Transverse colon (tissue), 4 donors: ENCODE measurements at places on chromosomes 7 and 10. TPM values are rescaled to one million over a fixed set of nuclear protein-coding genes. Genes with fewer than 3 reads are reported as not detected.

The PLEKHS1 gene
- 0.60 TPM for total RNA-seq

DNA sequence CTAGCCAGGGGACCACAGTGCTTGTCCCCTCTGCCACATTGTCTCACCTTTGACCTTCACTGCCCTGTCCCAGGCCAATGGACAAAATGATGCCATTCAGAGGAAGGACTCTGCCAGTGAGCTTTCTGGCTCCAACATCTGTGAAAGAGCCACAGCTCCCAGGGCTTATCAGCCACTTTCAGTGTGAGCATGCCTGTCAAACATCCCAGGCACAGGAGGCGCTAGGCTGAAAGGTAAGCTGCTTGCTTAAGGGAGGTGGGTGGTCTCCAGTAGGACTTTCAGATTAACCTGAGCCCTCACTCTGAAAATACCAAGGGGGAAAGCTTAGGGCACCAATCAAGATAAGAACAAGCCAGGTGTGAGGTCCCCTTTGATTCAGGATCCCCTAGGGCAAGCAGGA, 59.8 kb upstream of the GDF10 start:
- no peak for DNase-seq

GRCh38 chr10:68560943-68561864, 1.1 kb downstream of the TET1 start:
- peak; percentile 11 for DNase-seq

DNA sequence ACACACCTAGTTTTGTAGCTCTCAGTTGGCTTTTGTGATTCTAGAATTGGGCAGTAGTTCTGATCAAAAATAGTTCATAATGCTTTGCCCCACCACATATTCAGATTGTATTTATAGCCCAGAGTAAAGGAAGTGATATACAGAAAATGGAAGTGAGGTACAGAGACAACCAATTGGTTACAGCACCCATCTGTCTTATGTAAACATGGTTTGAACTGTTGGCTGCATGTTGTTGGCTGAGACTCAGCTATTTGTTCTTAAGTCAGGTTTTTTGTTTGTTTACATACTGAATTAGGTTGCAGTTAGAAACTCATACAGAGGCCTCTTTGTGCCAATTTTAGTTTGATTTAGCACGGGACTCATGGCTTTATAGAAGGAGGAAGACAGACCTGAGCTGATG, 158.9 kb upstream of the GPR26 start:
- DNase-seq, result no peak

The EBLN1 gene
- total RNA-seq, result not detected

DNA sequence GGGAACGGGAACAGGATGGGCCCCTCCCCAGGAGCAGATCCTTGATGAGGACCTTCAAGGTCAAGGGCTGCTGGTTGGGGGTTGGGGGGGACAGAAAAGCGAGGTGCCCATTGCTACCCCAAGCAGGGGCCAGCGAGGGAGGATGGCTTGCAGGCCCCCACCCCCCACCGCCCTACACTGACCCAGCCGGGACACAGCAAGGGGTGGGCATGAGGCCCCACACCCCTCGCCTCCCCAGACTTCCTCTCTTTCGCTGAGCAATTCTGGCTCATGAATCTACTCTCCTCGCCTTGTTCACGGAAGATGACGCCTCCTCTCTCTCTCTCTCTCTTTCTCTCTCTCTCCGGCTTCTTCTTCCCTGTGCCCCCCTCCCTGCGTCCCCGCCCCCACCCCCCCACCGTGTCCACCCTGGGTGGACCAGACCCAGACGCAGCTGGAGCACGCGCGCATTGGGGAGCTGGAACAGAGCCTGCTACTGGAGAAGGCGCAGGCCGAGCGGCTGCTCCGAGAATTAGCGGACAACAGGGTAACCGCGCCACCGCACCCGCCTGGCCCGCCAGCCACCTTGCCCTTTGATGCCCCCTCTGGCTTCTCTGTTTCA, 81.1 kb upstream of the GTF2IRD1 start:
- DNase-seq, result peak; percentile 33

DNA sequence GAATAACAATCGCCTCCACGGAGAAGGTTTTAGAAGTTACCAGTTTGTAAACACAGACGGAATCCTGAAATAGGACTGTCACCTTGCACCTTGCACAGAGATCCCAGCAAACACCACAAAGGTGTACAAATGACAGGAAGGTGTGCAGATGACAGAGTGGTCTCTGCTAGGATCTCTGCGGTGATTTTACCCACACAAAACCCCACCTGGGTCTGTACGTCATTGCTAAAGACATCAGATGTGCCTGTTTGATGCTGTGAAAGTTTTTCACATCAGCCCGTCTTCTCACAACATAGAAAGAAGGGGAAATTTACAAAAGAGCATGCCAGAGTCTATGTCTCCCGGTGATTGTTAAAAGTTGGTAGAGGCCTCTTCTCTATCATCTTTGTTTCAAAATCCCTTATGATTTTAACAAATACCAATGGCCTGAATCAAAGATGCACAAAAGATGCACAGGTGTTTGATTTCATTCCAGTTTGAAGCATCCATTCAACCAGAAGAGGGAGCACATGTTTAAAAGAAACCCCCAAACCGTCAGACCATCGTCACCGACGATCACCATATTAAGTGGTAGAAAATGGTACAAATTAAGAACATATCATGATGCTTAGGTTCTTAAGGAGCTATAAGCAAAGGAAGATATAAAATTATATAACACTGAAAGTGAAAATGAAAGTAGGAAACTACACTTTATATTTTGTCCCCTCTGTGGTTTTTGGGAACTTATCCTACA, 576.5 kb downstream of the PTPRN2 start:
- DNase-seq, result no peak

The STAG3 gene
- total RNA-seq, result not detected

- no peak for DNase-seq
These were observed 102.9 kb upstream of the FAM20C start for GRCh38 chr7:89232-90019.

DNA sequence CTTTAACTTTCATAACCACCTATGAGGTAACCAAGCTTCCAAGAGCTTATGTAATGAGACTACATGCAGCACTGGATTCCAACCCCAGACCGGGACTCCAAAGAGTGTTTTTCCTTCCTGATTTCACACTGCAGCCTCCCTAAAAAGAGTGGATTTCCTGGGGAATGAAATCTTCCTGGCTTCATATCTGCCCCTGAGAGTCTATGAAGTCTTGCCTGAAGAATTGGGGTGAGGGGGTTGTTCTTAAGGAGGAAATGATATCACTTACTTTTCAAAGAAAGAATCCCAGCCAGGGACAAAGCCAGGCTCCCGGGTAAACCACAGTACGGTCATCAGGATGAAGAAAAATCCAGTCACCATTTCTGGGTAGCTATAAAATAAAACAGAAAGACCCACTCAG, 29.7 kb downstream of the STMP1 start:
- no peak for DNase-seq

The CNNM2 gene
- total RNA-seq, result 61.7 TPM

DNA sequence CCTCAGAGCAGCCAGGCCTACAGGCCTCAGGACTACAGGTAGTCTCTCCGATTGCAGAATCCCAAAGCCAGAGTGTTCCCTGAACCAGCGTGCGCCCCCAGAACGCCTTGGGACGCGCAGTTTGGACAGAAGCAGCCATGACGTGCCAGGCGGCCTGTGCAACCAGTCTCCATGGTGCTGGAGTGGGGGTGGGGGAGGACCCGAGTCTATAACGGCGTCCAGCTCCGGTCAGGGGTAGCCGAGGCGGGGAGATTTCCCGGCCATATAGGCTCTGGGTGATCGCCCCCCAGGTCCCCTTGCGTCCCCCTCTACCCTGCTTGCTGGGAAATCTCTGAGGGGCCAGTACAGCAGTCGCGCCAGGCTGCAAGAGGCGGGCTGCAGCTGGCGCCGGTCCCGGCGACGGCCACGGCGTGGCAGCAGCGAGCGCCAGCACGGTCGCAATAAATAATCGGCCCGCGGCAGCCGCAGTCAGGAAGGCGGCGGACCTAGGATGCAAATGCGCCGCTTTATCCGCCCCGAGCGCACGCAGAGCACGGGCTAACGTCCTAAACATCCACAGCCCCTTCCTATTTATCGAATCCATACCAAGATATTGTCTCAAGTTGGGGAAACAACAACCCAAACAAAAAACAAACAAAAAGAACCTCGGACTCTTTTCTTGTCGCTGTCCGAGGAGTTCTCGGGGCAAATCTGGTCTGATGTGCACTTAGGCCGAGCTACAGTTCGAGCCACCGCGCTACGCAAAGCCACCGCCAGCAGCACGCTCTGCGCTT, 1.6 kb downstream of the HOXA3 start:
- peak; percentile 86 for DNase-seq

DNA sequence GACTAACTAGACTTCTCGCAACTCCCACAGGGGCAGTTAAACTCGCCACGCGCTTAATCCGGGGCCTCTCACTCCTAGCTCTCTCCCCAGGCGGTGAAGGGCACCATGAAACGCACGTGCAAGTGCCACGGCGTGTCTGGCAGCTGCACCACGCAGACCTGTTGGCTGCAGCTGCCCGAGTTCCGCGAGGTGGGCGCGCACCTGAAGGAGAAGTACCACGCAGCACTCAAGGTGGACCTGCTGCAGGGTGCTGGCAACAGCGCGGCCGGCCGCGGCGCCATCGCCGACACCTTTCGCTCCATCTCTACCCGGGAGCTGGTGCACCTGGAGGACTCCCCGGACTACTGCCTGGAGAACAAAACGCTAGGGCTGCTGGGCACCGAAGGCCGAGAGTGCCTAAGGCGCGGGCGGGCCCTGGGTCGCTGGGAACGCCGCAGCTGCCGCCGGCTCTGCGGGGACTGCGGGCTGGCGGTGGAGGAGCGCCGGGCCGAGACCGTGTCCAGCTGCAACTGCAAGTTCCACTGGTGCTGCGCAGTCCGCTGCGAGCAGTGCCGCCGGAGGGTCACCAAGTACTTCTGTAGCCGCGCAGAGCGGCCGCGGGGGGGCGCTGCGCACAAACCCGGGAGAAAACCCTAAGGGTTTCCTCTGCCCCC, 19.5 kb downstream of the WNT8B start:
- DNase-seq, result peak; percentile 70

The OR6B1 gene
- not detected for total RNA-seq
